ENCODE measurements at places on chromosomes 3 and 15. TPM values are rescaled to one million over a fixed set of nuclear protein-coding genes. Genes with fewer than 3 reads are reported as not detected.

Gene PIGZ
- total RNA-seq: 0.51 TPM

Gene CACNA1D
- 0.17 TPM for total RNA-seq

Gene ROPN1
- total RNA-seq: not detected

Gene WDR49
- total RNA-seq: 0.26 TPM

Gene CCK
- total RNA-seq: 1.0 TPM

Gene CISH
- total RNA-seq: 0.99 TPM

Gene ZNF774
- 1.3 TPM for total RNA-seq

Gene PATL2
- total RNA-seq: 1.3 TPM

Gene NSUN3
- total RNA-seq: 13.4 TPM

Gene GJD2
- total RNA-seq: not detected

Gene PPM1L
- total RNA-seq: 2.1 TPM

Gene UACA
- 107 TPM for total RNA-seq

Gene ADAMTS17
- total RNA-seq: 0.17 TPM

Gene MUSTN1
- total RNA-seq: not detected

Gene DAPK2
- 14.4 TPM for total RNA-seq

Gene ARHGEF26
- 1.3 TPM for total RNA-seq

Gene FBXL2
- 16.2 TPM for total RNA-seq

Gene GUCA1C
- not detected for total RNA-seq

Gene BRK1
- 112 TPM for total RNA-seq

Gene FOXL2NB
- total RNA-seq: not detected

Gene SST
- not detected for total RNA-seq

Gene DUOX1
- total RNA-seq: not detected

Gene FGF7
- 488 TPM for total RNA-seq

Gene NMD3
- total RNA-seq: 134 TPM

Data from fibroblast of lung (primary cell).